ENCODE measurements at places on chromosomes 3 and 15.
A peak's percentile ranks its signal among the peaks of the same experiment; 100 is the strongest.

GRCh38 chr15:60399931-60400330, 2.1 kb upstream of the ANXA2 start:
- no peak for DNase-seq

GRCh38 chr3:10262027-10262426, 13.8 kb downstream of the TATDN2 start:
- DNase-seq = no peak

GRCh38 chr15:35358824-35359223, 187.1 kb downstream of the DPH6 start:
- no peak for DNase-seq

- DNase-seq = no peak
Measured at GRCh38 chr15:27746401-27746955, 352.6 kb downstream of the OCA2 start.

GRCh38 chr3:167729591-167729990, 5.1 kb downstream of the PDCD10 start:
- DNase-seq = no peak

- DNase-seq = no peak
Measured at GRCh38 chr15:37638691-37639090, 295.7 kb upstream of the TMCO5A start.

- no peak for DNase-seq
Measured at GRCh38 chr3:77693147-77693546, 653.2 kb downstream of the ROBO2 start.

DNA sequence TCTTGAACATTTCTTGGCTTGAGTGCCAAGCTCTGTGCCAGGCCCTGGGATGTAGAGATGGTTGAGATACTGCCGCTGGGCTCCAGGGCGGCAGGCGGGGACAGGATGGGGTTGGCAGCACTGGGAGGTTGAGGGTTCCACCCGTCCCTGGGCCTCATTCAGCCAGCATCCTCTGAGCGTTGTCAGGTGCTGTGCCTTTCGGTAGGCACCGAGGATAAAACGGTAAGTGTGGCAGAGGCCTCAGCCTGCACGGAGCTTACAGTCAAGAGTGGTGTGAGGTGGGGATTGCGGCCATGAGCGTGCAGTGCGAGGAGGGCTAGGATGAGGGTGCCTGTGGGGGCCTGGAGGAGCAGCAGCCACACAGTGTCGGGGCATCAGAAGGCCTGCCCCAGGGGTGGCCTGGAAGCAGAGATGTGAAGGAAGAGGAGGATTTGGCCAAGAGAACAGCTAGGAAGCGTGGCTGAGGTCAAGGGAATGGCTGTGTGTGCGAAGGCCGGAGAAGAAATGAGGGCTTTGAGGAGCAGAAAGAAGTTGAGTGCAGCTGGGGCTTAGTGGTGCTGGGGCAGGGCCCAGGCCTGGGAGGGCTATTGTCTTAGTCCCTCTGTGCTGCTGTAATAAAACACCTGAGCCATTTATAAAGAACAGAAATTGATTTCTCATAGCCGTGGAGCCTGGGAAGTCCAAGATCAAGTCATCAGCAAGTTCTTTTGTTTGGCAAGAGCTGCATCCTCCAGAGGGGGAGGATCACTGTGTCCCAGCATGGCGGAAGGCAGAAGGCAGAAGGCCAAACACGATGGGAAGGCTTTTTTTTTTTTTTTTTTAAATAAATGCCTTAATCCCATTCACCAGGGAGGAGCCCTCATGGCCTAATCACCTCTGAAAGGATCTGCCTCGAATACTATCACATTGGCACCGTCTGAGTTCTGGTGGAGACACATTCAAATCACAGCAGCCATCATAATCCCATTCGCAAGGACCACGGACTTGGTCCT, 22.7 kb downstream of the CORO2B start:
- DNase-seq = no peak

DNA sequence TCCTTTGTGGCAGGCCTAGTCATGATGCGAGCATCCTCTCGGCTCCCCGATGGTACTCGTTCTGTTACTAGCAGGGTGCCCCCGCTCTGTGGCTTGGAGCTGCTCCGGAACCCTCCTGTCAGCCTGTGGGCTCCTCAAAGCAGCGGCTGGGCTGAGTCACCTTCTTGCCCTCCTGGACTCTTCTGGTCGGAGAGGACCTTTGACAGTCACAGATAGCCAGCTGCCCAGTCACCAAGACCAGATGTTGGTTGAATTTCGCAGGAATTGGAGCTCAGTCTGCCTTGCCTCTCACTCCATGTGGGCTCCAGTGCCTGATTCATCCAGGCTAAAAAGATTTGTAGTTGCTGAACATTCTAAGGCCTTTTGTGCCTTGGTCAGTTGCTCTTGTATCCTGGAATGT, 94.5 kb downstream of the CHCHD6 start:
- no peak for DNase-seq

- no peak for DNase-seq
Measured at GRCh38 chr3:193594946-193595689, 2.1 kb downstream of the OPA1 start.

- DNase-seq = no peak
Measured at GRCh38 chr3:72665701-72666446, 182.4 kb downstream of the SHQ1 start.

DNA sequence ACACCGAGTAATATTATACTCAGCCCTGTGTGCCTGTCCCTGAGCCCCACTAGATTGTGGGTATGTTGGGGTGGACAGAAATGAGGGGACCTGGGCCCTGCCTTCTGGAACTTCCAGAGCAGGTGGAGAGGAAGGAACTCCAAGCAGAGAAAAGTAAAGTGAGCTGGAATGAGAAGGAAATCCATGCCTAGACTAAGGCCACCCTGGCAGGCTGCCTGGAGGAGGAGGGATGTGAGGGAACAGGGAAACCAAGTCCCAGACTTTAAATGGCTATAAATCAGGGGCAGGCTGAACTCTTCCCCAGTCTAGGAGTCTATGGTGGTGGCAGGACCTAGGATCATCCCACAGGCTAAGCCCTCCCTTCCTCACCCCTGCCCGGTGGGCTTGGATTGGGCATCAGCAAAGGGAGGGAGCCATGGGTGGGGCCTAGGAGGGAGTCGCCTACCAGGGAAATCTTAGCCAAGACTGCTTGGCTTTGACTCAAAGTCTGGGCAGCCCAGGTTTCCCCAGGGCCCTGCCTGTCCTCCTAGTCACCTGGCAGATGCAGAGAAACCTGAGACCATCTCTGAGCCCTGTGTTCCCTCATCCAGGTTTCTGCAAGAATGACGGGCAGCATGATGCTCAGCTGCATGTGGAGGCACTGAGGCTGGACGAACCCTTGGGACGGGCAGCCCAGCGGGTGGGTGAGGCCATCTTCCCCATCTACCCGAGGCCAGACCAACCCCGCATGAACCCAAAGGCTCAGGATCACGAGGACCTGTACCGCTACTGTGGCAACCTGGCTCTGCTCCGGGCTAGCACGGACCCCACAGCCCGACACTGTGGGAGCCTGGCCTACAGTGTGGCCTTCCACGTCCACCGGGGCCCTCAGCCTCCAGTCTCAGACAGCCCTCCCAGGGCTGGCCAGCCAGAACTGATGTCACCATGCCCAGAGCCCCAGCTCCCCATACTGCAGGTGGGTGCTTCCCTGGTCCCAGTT, 15.6 kb upstream of the STRA6 start:
- DNase-seq = peak; percentile 64

- DNase-seq = no peak
Measured at GRCh38 chr3:112984485-112984884, 6.3 kb upstream of the GTPBP8 start.

GRCh38 chr15:33310481-33311311, at the start of gene RYR3:
TSS of gene RYR3 (plus strand) at chr15:33310967. CDS start at chr15:33311046, 79 bp downstream.
- no peak for DNase-seq

DNA sequence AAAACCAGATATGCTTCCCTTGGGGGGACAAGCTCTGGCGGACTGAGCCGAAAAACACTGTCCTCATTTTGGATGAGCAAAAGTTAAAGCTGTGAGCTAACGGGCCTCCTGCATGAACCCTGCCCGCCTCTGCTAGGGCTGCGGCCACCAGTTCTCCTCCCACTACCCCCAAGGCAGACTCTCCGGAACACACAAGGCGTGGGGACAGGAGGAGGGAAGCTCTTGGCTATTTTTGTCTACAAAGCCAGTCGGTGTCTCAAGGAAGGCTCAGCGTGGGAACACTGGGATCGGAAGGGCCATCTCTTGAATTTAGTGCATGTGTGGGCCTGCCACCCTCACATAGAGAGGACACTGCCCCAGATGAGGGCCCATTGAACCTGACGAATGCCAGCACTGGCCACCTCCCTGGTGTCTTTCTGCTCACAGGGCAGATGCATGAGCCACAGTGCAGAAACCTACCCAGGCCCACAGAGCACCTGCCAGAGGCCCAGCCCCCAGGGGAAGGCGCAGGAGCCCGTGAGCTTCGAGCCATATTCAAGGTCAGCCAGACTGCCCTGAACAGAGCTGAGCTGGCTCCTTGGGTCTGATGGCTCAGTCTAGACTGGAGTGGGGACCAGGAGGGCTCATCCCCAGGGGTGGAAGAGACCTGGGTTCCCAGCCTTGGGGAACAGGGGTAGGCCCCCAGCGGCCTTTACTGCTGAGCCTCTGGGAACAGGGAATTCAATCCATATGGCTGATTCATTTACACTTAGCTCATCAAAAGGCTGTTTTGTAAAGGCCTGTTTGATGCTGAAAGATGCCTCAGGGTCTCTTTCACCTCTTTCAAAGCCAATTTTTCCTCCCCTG, 38.3 kb downstream of the HCN4 start:
- no peak for DNase-seq

GRCh38 chr3:58026598-58026997, 18.4 kb downstream of the FLNB start:
- no peak for DNase-seq

GRCh38 chr3:195099951-195100785, 170.8 kb downstream of the XXYLT1 start:
- DNase-seq = no peak

DNA sequence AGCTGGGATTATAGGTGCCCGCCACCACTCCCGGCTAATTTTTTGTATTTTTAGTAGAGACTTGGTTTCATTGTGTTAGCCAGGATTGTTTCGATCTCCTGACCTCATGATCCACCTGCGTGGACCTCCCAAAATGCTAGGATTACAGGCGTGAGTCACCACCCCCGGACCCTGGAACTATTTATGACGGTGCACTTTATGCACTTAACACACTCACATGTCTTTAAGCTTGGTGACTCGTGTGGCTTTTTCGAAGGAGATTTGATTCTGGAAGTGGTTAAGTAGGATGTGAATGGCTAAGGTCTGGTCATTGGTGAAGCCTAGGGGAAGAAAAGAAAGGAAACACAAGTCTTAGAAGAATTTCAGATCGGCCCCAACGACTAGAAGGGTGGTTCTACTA, 20.3 kb downstream of the BBS4 start:
- DNase-seq = no peak

- DNase-seq = no peak
Measured at GRCh38 chr3:72548461-72548860, 299.8 kb downstream of the SHQ1 start.

- DNase-seq = no peak
Measured at GRCh38 chr3:122903171-122903570, 108.3 kb downstream of the SLC49A4 start.
